ENCODE measurements at places on chromosomes 2 and 18.

- DNase-seq = no peak
Measured at GRCh38 chr2:127420039-127420864, 2.0 kb downstream of the PROC start.

DNA sequence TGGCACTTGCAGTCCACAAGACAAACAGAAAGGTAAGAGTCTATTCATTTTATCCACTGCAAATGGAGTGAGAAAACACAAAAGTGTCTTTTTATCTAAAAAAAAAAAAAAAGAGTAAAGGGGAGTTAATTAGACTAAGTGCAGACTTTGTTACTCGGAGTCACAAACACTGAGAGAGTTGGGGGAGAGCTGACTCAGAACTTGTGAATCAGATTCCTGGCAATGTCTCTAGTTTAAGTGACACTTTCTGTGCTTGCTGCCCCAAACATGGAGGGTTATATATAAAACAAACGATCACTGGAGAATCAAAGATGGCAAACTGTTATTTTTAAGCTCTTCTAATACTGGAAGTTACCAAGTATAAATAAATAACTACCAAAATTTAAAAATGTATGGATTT lies 505.8 kb upstream of the NRP2 start:
- DNase-seq = no peak

DNA sequence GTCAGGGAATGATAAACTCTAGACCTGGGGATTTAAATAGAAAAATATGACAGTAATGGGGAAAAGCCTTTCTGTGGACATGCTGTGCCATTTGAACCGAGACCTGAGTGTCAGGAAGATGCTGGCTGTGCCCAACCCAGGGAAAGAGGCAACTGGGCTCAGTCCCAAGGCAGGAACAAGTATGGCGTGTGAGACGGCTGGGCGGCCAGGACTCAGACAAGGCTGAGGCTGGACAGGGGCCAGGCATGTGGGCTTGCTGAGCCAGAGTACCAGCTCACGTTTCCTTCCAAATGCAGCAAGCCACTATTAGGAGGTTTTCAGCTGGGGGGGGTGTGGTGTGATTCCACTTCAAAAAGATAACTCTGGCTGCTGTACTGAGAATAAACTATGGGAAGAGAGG lies 92.4 kb downstream of the INPP5D start:
- no peak for DNase-seq

- DNase-seq = no peak
Measured at GRCh38 chr2:127305990-127306585, 12.1 kb upstream of the ERCC3 start.

- DNase-seq = no peak
Measured at GRCh38 chr2:220043990-220044335, 416.5 kb downstream of the SLC4A3 start.

- no peak for DNase-seq
Measured at GRCh38 chr2:240397542-240397916, 37.9 kb upstream of the GPC1 start.

DNA sequence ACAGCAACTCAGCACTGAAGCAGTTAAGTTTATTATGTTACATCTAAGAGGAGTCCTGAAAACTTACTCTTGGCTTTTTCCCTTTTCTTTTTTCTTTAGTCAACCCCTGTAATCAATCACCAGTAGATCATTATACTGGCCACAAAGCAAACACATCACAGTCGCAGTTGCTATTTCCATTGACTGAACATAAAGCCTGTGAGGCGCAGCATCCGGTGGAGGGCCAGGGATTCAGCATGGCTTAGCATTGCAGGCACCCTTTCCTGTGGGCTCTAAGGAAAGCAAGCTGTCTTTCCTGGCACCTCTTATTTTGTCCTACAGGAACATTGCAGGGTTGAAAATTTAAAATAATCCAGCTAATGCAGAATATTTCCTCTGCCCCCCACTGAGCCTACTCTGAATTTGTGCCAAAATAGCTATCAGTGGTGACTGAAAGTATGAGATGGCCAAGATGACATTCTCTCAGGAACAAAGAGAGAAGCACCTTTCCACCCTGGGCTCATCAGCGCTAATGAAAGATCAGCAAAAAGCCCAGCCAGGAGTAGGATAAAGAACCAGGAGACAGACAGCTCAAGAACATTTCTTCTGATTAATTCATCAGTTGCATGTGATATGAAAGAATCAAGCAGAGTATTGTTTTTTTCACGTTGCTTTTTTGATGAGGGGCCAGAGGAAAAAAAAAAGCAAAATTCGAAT lies 85.3 kb upstream of the SULT1C3 start:
- no peak for DNase-seq

DNA sequence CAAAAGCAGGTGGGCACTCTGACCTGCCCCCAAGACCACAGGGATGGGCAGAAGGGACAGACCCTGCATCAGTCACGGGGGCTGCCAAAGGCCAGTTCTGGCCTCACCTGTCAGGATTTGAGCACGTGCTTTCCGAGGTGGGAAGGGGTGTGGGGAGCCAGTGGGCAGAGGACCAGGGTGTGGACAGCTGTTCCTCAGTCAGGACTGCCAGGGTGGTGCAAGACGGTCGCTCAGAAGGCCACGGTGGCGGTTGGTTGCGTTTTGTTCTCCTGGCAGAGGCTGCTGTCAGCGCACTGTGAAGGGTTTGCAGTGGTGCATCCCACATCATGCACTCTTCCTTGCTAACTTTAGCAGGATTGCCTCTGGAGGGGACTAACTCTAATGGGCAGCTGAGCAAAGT lies 665.3 kb upstream of the RAB6C start:
- DNase-seq = no peak

GRCh38 chr18:35971661-35972196 lies 750 bp upstream of the RMP24 start:
- no peak for DNase-seq

DNA sequence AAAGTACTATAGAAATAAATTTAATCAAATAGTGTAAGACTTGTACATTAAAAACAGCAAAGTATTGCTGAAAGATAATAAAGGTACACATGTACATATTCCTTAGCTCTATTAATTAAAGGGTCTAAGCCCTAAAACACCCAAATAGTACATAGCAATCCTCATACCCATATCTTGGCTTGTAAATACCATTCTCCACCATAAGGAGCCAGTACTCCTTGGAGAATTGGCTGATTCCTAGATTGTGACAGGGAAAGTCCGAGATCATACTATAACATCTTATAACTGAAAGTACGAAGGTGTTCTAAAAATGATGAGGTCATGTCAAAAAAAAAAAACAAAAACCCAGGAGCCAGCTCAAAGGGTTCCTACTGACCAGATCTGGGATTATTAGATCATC lies 614.6 kb downstream of the SUCLG1 start:
- DNase-seq = no peak

- DNase-seq = no peak
Measured at GRCh38 chr18:11901826-11902438, 6.2 kb downstream of the MPPE1 start.

- no peak for DNase-seq
Measured at GRCh38 chr2:24912986-24913385, 7.1 kb downstream of the ADCY3 start.

GRCh38 chr2:102208774-102209173 lies 22.0 kb downstream of the IL1RL2 start:
- DNase-seq = no peak

DNA sequence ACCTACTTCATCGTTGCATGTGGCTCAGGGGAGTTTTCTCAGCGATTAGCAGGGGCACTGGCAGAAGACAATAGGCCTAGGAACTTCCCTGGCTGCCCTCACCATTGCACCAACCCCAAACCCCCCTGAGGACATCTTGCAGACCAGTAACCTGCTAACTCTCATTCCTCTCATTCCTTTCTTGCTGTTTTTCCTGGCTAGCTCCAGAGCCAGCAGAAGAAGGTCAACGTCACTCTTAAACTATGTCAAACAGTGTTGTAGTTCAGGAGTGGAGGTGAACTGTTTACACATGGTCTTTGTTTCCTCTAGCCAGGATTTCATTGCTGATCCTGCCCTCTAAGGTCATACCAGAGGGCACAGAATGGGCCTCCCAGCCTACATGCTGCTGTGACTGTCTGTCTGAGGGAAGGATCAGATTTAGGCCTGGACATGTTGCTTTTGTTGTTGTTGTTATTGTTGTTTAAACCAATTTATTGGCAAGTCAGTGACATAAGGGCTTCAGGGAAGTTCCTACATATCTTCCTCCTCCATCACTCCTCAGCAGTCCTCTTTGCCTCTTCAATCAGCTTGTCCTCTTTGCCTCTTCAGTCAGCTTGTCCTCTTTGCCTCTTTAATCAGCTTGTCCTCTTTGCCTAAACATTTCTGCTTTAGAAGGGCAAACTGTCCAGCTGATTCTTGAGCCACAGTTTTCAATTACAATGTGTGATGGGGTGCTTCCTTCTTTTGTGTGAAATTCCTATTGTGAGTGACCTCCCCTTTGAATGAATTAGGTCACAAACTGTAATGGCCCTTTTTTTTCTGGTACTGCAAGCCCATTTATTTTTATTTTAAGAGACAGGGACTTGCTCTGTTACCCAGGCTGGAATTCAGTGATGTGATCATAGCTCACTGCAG lies 471.9 kb upstream of the TNP1 start:
- DNase-seq = no peak

DNA sequence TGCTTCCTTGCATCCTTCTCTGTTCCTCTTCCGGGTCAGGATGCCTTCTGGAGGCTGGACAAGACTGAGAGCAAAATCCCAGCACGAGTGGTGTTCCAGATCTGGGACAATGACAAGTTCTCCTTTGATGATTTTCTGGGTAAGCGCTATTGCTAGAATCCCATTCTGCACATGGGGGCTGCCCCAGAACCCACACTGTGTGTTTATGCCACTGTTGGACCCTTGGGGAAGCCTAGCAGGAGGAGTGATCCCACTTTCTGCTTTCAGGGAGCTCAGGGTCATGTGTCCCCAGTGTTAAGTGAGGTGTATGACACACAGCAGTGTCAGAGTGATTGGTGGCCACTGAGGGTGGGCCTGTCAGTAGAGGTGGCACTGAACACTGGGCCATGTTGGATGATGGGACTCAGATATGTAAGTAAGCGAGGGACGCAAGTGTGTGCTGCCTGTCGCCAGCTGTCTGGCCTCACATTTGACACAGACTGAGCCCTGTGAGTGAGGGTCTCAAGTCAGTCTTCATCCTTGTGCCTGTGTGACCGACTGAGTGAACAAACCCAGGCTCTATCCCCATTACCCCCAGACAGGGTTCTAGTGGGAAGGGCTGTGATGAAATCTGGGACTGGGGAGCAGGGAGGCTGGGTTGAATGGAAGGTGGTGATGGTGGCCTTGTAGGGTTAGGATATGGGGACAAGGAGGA lies 220.9 kb downstream of the DYSF start:
- DNase-seq = no peak

DNA sequence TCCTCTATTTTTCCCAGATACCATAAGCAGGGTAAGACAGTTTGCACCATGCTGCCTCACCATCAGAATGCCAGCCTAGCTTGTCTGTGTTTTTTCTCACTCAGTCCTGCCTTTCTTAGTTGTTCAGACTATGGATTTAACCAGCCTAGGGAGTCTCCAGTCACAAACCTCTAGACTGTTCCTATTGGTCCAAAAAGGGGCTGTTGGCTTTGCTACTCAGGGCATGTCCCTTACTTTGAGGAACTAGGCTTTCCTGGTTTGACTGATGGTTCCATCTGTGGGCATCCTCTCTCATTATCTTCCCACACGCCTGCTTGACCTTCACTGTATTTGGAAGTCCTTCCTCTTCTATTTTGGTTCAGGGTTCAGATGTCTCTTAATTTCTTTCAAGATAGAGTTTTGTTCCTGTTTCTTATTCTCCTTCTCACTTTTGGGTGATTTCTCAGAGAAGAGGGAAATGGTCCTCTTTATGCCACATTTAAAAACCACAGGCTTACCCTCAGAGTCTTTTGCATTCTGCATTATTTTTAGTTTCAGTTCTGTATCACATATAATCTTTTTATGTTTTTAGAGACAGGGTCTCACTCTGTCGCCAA lies 31.3 kb upstream of the TMEM131 start:
- no peak for DNase-seq

GRCh38 chr18:59957957-59958356 lies 58.2 kb downstream of the PMAIP1 start:
- no peak for DNase-seq

GRCh38 chr2:43605079-43605655 lies 9.3 kb upstream of the THADA start:
- no peak for DNase-seq

DNA sequence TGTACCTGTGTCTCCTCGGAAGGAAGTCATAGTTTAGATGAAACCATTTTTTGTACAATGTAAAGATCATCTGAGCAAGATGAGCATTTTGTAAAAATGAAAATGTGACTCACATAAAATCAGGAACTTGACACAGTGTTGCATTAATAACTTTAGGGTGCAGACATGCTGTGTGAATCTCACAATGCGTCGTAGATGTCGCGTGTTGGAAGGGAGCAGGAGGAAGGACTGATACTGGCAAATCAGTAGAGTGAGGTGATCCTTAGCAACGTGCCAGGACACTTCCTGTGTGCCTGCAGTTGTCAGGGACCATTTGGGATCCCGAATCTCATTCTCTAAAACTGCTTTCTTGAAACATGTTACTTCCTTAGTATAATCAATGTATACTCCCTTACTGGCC lies 103.1 kb downstream of the SH3BP4 start:
- DNase-seq = no peak

- no peak for DNase-seq
Measured at GRCh38 chr18:76615065-76615733, 120.2 kb upstream of the ZNF516 start.

- DNase-seq = no peak
Measured at GRCh38 chr2:65309699-65310098, 82.1 kb downstream of the ACTR2 start.

DNA sequence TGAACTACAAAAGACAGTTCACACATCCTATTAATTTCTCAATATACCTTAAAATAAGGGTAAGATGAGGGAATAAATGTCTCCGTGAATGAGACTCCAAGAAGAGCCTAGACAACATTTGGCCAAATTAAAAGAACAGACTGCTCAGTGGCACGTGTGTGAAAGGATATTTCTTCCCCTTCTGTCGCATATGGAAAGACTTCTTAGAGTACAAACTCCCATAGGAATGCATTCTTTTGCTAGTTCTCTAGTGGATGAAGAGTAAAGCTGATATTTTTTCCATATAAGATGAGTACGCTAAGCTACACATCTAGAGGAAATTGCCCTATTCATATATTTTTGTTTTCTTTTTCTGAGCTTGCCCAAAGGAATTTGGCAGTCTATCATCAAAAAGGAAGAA lies 710.0 kb upstream of the ID2 start:
- DNase-seq = no peak

DNA sequence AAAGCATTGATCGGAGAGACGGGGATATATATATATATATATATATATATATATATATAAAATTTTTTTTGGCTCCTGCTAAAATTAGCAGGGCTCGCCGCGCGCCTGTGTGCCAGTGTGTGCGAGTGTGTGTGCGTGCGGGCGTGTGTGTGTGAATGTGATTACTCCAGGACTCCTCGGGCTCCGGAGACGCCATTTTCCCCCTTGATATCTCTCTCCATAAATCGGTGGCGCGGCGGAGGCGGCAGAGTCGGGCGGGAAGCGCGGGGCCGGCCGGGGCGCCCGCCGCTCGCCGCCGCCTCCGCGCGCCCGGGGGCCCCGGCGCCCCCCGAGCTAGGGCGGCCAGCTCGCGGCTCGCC lies 795 bp upstream of the SETBP1 start:
- no peak for DNase-seq

All from stimulated activated CD8-positive, alpha-beta memory T cell treated with anti-CD3 and anti-CD28 coated beads, Interleukin-4, amount 100 ng/mL, for 4 hours (primary cell).